ENCODE measurements at places on chromosomes 2 and 18. TPM values are rescaled to one million over a fixed set of nuclear protein-coding genes. Genes with fewer than 3 reads are reported as not detected.
A peak's percentile ranks its signal among the peaks of the same experiment; 100 is the strongest.

- no peak for DNase-seq
These were observed 41.4 kb upstream of the COPS8 start for GRCh38 chr2:237044281-237044680.

- no peak for DNase-seq
These were observed 3.8 kb downstream of the SIX2 start for GRCh38 chr2:45005261-45006002.

- no peak for DNase-seq
These were observed 164.5 kb upstream of the MC4R start for GRCh38 chr18:60537074-60537473.

GRCh38 chr2:120693121-120693520, 42.5 kb upstream of the GLI2 start:
- no peak for DNase-seq

DNA sequence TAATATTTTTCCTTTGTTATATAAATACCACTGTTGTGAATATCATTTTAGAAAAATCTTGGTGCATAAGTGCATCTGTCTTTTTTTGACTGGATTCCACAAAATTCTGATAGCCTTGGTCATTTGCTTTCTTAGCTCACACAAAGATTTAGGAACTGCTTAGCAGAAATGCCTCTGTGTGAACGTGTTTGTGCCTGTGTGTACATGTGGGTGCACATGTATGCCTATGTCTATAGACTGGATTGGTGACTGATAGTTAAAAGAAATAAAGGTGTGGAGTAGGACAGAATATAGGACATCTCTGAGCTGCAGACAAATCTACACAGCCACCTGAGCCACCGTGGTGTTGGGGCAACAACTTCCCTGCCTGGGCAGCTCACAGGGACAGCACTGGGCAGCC, 93.8 kb downstream of the TSN start:
- DNase-seq = no peak

DNA sequence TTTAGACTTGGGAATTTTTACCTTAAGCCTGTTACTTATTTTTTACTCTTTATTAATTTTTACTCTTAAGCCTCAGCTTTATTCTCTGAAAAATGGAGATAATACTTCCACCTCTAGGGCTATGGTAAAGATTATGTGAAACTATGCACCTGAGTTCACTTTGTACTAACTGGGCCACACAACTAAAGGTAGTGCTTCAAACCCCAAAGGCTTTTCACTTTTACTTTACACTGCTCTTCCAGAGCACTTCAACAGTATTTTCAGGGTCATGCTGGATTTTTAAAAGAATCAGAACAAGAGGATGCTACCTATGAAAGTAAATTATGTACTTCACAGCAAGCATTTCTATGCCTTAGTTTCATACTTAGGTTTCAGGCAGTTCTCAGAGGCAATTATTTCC, 27.8 kb downstream of the MEX3C start:
- DNase-seq = no peak

KCNJ3 gene
- not detected for total RNA-seq

SLC4A3 gene
- total RNA-seq = not detected

- no peak for DNase-seq
These were observed 59.7 kb downstream of the XDH start for GRCh38 chr2:31354837-31355236.

FER1L5 gene
- total RNA-seq = not detected

DNA sequence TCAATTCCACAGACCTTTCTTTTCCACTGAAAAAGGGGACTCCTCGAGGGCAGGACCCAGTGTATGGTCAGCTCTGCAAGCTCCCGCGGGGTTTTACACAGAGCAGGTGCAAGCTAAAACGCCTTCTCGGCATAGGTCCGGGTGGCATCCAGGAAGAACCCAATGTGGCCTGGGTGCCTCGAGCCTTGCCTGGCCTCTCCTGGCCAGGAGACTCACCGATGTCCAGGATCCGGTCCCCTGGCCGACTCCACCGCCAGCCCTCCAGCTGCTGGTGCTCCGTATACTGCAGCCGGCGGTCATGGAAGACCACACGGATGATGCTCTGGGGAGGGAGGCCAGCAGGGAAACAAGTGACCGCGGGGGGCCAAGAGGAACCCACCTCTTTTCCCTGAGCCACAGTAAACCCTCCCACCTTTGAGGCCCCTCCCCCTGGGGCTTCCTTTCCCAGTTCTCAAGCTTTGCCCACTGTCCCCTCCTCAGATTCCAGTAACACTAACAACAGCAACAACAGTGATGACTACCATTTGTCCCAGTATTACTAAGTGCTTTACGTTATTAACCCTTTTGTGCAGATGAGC, 36.1 kb downstream of the TFCP2L1 start:
- DNase-seq = no peak

- DNase-seq = no peak
These were observed 440.5 kb downstream of the SETBP1 start for GRCh38 chr18:45121146-45121545.

AQP12B gene
- total RNA-seq = not detected

DNA sequence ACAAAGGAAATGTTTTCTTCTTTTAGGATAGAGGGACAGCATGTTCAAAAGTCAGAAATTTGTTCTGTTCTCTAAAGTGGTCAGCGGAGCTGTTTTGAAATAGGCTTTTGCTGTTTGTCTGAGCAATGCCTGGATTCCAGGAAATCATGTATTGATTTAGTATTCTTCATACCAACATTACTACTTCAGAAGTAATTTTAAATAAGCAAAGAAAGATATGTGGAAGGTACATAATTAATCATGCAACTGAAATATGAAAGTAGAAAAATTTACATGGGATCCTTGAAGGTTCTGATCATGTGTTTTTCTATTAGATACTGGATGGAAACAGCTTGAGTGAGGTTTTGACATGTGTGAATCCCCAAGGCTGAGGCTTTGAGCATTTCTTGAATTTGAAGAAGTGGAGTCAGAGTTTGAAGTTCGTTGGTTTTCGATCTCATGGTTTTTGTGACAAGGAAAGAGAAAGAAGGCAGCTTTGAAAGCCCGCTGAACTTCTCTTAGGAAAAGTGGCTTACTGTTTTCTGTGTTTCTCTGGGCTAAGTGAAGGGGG, 220.0 kb downstream of the LDLRAD4 start:
- DNase-seq = no peak

DNA sequence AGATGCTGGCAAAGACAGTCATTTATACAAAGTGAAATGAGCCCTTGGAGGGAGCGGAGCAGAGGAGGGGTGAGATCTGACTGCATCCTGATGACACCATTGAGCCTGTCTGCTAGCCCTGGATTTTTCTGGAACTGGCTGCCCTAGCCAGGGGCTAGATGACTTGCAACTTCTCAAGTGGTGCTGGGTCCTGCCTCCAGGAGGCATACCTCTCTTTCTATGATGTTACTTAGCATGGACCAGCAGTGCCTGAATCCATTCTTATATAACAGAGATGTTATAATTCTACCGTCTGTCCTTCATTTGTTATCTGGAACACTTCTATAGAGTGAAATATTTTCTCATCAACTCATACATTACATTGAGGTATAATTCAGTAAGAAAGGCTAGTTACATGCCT, 8.5 kb upstream of the TWIST2 start:
- DNase-seq = no peak

- DNase-seq = no peak
These were observed 263.5 kb downstream of the EPHA4 start for GRCh38 chr2:221308507-221309066.

DNA sequence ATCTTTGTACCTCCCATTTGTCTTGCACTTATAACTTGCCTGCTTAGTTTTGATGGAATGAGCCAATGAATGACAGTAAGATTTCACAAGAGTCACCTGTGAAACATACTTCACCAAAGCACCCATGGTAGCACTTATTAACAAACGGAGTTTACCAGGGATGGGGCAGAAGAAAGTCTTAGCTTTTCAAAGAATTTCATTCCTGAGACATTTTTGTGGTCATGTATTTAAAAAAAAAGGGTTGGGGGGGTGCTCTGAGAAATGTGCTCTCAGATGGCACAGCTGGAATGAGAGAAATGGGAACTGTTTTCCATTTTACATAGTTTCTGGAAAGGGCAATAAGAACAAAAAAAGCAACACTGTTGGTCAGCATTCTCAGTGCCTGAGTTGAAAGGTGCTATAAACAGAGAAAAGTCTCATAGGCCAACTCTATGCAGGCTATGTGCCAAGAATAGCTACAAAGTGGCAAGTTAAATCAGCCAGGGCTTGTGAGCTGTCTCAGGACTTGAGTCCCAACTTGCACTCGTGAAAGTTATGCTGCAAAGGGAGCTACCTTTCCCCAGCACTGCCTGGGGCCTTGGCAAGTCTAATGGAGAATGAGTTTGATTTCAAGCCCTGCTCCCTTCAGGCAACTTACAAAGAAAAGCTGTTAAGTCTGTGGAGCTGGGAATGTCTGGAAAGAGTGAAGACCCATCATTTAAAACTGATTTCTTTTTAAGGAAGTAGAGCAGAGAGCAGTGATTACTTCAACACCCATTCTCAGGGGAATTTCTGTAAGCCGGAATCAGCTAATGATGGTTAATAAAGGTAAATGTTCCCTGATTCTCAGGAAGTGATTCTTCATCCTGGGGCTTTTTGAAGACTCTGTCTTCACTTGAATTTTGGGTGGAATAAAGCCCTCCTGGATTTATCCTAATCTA, 170.6 kb downstream of the SLC8A1 start:
- DNase-seq = no peak

GRCh38 chr18:10713409-10713808, 187.6 kb downstream of the NAPG start:
- DNase-seq = no peak

FAM124B gene
- not detected for total RNA-seq

DNA sequence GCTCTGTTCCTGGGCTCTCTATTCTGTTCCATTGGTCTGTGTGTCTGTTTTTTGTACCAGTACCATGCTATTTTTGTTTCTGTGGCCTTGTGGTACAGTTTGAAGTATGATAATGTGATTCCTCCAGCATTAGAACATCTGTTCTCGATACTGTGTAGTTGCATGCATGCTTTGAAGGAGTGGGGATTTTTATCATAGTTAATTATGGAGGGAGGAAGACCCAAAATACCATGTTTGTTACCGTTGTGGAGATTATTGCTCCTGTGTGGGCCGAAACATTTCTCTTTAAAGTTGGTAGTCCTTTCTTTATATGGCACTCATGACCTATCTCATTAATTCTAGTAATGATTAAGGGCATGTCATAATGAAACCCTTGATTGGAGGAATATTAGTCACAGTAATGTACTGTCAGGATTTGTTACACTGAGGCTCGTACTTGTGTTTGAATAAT, 87.6 kb downstream of the TTC27 start:
- no peak for DNase-seq

GRCh38 chr2:70767079-70767698, 811 bp downstream of the ADD2 start:
- DNase-seq = peak; percentile 35

DNA sequence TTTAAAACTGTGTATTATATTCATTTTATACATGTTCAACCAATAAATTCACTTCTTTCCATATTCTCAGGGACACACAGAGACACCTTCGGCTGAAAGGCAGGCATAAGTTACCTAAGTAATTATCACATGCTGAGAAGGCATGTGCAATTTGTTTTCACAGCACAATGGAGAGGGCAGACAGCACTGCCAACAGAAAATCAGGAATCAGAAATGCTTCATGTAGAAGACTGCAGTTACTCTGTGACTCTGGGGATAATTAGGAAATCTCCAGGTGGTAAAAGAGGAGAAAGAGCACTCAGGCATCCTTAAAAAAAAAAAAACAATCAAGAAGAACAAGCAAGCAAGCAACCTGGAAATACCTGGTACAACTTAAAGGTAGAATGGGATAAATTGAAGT, 49.3 kb downstream of the DSEL start:
- no peak for DNase-seq

ZNF396 gene
- total RNA-seq = 0.38 TPM

SPDYA gene
- 1.3 TPM for total RNA-seq

EPHA4 gene
- 1.8 TPM for total RNA-seq

GRCh38 chr18:36412778-36413177, 115.3 kb downstream of the FHOD3 start:
- no peak for DNase-seq

TMEM247 gene
- not detected for total RNA-seq

- no peak for DNase-seq
These were observed 171.4 kb upstream of the NDUFV2 start for GRCh38 chr18:8930990-8931616.

GRCh38 chr18:8020132-8020846, 453.2 kb downstream of the PTPRM start:
- no peak for DNase-seq

GNAL gene
- not detected for total RNA-seq

GAL3ST2 gene
- 0.95 TPM for total RNA-seq

- DNase-seq = no peak
These were observed 6.7 kb downstream of the TUBB6 start for GRCh38 chr18:12314591-12315305.

DNA sequence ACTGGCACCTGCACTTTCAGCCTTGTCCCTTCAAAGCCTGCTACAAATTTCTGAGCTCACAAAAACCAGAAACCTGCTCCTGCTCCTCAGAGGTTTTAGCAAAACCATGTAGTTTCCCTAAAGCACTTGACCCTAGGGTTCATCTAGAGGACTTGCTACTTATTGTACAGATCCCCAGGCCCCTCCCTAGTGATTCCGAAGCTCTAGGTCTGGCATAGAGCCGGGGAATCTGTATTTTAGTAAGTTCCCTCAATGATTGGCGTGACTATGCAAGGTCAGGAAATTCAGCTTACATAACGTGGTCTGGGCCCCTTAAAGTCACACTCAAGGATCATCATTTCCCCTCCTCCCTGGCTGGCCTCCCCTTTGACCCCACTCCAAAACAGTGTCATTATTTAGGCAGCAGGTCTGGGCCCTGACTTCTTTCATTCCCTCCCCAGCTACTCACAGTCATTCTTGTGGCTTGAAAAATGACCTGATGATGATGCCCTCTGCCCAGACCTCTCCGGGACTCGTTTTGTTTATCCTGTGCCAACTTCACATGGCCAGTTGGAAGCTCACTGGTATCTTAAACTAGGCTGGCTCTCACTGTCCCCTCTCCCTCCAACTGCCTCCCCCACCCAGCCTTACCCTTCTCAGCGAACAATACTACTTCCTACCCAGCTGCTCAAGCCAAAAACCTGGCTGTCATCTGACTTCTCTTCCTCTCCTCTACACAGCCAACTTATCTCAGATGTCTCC, 36.0 kb downstream of the WDFY1 start:
- no peak for DNase-seq

GRCh38 chr2:105317937-105318336, 11.6 kb downstream of the TGFBRAP1 start:
- no peak for DNase-seq

TRABD2A gene
- total RNA-seq = 56.4 TPM

FOXI3 gene
- not detected for total RNA-seq

LYPD6 gene
- total RNA-seq = not detected

DNA sequence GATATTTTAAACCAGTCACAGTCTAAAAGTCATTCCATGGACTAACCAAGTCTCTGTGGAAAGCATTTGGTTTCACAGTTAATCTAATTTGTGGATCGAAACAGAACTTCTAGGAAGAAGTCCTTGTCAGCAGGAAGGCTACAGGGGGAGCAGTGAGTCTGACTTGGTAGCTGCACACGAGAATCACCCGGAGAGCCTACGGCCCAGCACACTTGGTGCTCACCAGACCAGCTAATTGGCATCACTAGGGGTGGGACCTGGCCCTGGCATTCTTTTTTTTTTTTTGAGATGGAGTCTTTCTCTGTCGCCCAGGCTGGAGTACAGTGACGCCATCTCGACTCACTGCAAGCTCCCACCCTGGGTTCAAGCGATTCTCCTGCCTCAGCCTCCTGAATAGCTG, 97.7 kb downstream of the ZNF532 start:
- DNase-seq = no peak

- DNase-seq = no peak
These were observed 1662.1 kb upstream of the NXPH2 start for GRCh38 chr2:140442319-140442718.

Data from activated CD8-positive, alpha-beta T cell treated with anti-CD3 and anti-CD28 coated beads for 36 hours (primary cell).